ENCODE measurements at places on chromosomes 12 and 14. TPM values are rescaled to one million over a fixed set of nuclear protein-coding genes. Genes with fewer than 3 reads are reported as not detected.

DLK1 gene
- 0.86 TPM for total RNA-seq

CCDC85C gene
- total RNA-seq = 5.1 TPM

SIX6 gene
- not detected for total RNA-seq

KLRG1 gene
- total RNA-seq = not detected

RNASE7 gene
- not detected for total RNA-seq

GPD1 gene
- total RNA-seq = 0.43 TPM

ACYP1 gene
- 10.4 TPM for total RNA-seq

FAM186B gene
- 0.30 TPM for total RNA-seq

CD163 gene
- not detected for total RNA-seq

PLEKHD1 gene
- 0.08 TPM for total RNA-seq

ZFHX2 gene
- total RNA-seq = 5.7 TPM

ASCL1 gene
- not detected for total RNA-seq

LRCOL1 gene
- total RNA-seq = not detected

ERO1A gene
- 38.9 TPM for total RNA-seq

KERA gene
- total RNA-seq = not detected

INSM2 gene
- not detected for total RNA-seq

PLEKHG7 gene
- not detected for total RNA-seq

OAS3 gene
- total RNA-seq = not detected
